Stimulated activated CD4-positive, alpha-beta T cell treated with anti-CD3 and anti-CD28 coated beads, Interleukin-1b, Interleukin-23, amount 100 ng/mL, for 1 hour (primary cell): ENCODE measurements at places on chromosomes 2 and 18.

DNA sequence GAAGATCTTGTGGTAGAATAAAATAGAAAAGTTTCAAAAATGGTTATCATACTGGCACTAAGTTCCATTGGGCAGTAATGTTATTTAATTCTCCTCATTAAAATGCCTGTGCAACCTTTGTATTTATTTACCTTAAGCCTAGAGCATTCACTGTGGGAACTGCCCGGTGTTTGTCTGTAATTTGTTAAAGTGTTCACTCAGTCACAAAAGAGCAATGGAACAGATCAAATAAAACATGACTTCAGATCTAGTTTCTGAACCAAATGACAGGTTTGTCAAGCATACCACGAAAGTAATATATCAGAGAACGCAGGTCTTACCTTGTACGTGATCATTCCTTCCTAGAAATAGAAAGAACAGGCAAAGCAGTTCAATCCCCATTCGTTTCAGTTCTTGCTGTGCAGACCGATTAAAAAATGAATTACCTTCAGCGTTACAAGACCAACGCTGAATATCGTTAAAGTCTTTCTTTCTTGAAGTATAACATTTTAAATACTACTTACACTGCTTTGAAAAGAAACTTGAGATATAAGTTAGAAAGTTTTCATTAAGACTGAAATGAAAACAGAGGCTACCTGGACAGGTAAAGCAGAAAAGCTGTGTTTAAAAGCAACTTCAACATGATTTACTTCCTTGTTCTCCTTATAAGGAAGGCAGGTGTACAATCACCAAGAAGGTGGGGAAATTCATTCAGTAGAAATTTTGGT, at the start of gene ITGB6:
ITGB6 (minus strand) TSS at position 590 of the 707 bp plus-strand sequence; CDS start at position 381, 209 bp downstream.
- no peak for DNase-seq

- no peak for DNase-seq
Observed at GRCh38 chr18:57430079-57431001, 4.8 kb upstream of the ONECUT2 start.

GRCh38 chr18:23230686-23231085, 95.4 kb downstream of the CABLES1 start:
- no peak for DNase-seq

GRCh38 chr18:22088029-22088428, 81.4 kb upstream of the GATA6 start:
- DNase-seq: no peak

DNA sequence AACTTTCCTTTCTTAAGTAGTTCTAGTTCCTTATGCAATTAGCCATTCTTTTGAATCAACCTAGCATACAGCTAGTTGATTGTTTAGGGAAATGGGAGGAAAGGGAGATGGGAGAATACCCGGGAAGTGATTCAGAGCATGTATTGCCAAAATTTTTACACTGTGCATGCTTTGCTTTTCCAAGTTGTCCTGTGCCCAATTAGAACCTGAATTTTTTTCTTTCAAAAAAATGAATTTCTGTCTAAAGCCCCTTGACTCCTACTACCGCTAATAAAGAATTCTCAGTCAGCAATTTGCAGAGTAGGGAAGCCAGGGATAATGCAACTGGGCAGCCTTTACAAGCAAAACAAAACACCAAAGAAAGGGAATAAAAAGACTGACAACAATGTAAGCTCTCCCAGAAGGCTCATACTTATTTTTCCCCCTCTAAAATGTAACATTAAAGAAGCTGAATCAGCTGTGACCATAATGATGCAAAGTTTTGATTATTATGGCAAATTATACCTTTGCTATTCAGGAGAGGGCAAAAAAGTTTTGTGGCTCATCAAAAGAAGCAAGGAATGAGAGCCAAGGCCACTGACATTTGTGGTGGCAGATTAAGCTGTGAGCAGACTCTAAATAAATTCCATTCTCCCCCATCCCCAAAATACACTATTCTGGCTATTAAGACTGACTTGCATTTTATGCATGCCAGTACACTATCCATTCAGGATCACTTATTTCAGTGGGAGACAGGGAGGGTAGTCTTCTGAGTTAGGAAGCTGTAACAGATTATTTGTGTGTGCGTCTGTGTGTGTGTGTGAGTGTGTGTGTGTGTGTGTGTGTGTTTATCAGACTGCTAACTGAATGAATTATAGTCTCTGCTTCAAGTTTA, 174.3 kb downstream of the ERBB4 start:
- DNase-seq: no peak

DNA sequence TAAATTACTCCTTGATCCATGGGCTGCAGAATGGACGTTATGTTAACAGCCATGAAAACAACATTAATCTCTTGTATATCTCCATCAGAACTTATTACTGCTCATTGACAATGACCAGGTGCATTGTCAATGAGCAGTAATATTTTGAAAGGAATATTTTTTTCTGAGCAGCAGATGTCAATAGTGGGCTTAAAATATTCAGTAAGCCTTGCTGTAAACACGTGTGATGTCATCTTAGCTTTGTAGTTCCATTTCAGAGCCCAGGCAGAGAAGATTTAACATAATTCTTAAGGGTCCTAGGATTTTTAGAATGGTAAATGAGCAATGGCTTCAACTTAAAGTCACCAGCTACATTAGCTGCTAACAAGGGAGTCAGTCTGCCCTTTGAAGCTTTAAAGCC, 26.6 kb downstream of the CFAP210 start:
- no peak for DNase-seq

DNA sequence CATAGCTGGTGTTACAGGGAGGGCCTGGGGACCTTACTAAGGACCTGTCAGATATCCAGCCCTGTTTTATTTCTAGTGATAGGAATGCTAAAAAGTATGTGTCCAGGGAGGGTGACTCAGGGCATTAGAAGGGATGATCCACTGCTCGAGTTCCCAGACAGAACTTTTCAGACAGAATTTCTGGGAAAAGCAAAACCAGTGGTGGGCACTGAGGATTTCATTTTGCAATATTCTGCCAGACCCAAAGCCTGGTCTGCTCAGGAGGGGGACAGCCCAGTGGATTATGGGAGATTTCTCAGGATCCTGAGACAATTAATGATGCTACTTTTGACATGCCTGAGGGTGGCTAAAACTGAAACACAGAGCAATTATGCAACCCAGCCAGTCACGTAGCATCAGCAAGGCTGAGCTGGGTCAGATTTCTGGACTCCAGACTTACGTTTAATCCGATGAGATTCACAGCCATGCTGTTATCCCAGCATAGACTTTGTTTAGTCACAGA, 4.7 kb upstream of the KCNE4 start:
- no peak for DNase-seq

GRCh38 chr2:199279146-199279545, 178.6 kb downstream of the SATB2 start:
- DNase-seq: no peak

DNA sequence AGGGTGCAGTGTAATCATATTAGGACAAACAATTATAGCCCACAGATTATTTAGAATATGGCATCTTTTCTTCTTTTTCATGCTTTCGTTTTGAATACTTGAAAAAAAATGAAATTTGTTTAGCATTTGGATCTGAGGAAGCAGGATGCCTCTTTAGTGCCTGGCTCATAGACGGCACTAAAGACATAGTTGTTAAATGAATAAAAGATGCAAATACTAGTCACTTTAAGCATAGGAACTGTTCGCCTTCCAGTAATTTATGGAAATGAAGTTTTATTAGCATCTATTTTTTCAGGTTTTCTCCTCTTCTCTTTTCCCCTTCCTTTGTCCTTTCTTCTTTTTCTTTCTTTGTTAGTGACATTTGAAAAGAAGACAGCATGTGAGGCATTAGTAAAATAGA, 80.4 kb downstream of the CHST9 start:
- no peak for DNase-seq

DNA sequence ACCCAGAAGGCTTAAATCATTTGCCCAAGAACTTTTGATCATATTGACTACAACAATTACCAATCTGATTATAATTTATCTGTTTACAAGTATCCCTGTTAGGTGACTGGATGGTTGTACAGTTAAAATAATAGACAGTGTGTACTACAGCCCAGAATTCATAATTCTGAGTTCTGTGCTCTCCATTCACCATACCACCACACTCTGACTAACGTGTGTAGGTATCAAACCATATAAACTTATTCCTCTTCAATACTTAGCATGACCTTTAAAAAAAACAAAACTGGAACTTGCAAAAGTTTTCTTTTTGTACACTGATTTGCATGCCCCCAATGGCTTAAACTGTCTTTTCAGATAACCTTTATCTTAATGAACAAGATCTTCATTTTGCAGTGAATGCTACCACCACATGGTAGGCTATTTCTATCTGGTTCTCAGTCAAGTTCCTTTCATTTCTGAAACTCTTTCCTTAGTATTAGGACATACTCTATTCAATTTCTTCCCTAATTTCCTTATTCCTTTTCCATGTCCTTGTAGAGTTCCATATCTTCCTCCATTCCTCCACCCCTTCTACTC, 50.9 kb downstream of the SOS1 start:
- DNase-seq: no peak

DNA sequence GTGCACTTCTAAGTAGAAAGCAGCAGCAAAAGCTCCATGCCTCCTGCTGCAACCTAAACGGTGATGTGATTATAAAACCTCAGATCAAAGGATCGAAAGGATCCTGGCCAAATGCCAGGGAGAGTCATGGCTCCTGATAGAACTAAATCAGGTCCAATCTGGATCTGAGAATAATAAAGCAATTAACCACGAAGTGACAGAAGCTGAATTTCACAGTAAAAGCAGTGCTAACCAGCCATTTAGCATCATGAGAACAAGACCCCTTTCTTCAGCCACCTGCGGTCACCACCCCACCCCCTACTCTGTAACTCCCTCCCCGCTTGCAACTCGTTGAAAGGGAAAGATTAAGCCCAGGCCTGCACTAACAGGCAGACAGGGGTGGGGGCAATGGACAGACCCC, 748.7 kb downstream of the BCL11A start:
- no peak for DNase-seq

- DNase-seq: no peak
Observed at GRCh38 chr2:174344716-174345461, 10.1 kb downstream of the SP9 start.

- DNase-seq: no peak
Observed at GRCh38 chr2:95059656-95060370, 34.3 kb downstream of the MAL start.

- no peak for DNase-seq
Observed at GRCh38 chr18:2920546-2921343, 73.9 kb downstream of the EMILIN2 start.

- DNase-seq: no peak
Observed at GRCh38 chr18:62754026-62754425, 38.7 kb downstream of the PHLPP1 start.

GRCh38 chr2:152395572-152395971, 60.6 kb downstream of the FMNL2 start:
- no peak for DNase-seq

- no peak for DNase-seq
Observed at GRCh38 chr18:48809365-48809764, 141.4 kb downstream of the SMAD7 start.

- peak; percentile 8 for DNase-seq
Observed at GRCh38 chr18:51153659-51154371, 43.7 kb downstream of the MEX3C start.

DNA sequence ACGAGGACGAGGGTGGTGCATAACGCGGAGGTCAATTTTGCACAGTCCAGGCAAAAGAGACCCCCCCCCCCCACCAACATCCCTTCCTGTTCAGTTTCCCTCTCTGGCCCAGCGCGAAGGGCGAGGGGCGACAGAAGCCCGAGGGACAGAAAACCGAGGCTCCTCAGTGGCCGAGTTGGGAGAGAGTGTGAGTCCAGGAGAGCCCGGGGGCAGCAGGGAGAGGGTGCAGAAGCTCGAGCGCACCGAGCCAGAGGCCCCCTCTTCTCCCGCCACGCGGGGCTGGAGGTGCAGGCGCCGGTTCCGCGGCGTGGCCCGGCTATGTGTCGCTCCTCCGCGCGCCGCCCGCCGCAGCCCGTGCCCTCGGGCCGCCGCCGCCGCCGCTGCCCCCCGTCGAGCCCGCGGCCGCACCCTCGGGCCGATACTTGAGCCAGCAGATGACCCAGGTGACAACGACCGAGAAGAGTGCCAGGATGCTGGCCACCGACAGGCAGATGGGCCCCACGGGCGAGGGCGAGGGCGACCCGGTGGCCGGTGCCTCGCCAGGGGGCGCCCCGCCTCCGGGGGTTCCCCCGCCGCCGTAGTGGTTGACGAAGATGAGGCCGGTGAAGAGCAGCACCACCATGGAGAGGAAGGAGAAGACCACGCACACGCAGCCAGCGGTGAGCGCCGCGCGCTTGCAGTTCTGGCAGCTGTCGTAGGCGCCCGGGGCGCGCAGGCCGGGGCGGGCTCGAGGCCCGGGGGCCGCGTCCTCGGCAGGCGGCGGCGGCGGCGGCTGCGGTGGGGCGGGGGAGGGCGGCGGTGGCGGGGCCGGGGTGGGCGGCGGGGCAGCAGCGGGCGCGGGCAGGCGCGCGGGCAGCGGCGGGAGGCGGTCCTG, 20.2 kb upstream of the PAX3 start:
- DNase-seq: no peak

DNA sequence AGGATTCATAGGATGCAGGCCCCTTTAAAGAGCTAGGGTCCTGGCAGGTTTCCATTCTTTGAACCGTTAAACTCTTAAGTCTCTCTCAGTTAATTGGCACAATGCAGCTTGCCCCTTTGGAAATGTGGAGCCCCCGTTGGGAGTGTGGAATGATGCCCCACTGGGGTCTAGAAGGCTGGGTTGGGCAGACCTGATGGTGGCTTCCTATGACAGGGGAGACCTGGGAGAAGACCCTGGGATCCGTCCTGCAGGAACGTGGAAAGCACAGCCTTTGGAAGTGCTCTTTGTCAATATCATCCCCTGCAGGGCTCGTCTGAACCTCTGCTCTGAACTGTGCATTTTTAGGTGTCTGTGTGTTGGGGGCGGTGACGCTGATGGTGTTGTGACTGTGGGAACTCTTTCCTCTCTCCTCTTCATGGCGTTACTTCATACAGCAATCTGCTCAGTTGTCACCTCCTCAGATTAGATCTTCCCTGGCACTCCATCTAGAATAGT, 190.6 kb downstream of the MYCN start:
- DNase-seq: no peak

DNA sequence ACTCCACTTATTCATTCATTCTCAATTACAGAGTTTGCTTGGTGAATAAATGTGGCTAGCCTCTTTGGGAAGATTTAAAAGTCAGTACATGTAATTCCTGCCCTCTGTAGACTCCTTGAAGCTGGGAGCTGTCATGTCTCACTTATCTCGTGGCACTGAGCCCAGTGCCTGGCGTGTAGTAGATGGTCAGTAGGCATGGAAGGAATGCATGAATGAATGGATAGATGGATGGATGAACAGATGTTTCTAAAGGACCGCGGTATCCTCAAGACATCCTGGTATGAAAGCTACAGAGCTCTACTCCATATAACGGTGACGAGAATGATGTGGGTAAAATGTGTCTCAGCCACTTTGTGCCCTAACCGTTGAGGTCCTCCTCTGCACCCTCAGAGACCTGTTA, 83.0 kb downstream of the MARCO start:
- DNase-seq: no peak

- DNase-seq: no peak
Observed at GRCh38 chr2:198638577-198638976, 819.2 kb downstream of the SATB2 start.

DNA sequence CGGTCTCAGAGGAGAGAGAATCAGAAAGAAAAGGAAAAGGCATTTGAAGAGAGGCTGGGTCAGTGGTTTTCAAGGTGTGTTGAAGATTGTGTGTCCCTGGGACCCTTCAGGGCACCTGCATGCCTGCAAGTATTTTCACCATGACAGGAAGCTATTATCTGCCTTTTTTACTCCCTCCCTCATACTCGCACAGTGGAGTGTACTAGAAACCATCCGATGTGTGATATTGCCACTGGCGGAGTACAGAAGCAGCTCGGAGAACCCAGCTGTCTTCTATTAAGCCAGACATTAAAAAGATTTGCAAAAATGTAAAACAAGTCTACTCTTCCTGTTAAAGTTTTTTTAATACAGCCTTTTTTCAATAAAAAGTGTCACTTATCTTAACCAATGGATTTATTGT, 33.7 kb upstream of the RFX8 start:
- no peak for DNase-seq
